Activated B cell treated with CpG ODN at 0.5 μM for 24 hours (primary cell): ENCODE measurements at places on chromosomes 5 and 9. TPM values are rescaled to one million over a fixed set of nuclear protein-coding genes. Genes with fewer than 3 reads are reported as not detected.
A peak's percentile ranks its signal among the peaks of the same experiment; 100 is the strongest.

GRCh38 chr9:128927731-128928411 lies 7.1 kb downstream of the PHYHD1 start:
- peak; percentile 30 for DNase-seq

The HINT1 gene
- 201 and 212 TPM in 2 replicates for total RNA-seq

The GPR151 gene
- not detected in 2 replicates for total RNA-seq

DNA sequence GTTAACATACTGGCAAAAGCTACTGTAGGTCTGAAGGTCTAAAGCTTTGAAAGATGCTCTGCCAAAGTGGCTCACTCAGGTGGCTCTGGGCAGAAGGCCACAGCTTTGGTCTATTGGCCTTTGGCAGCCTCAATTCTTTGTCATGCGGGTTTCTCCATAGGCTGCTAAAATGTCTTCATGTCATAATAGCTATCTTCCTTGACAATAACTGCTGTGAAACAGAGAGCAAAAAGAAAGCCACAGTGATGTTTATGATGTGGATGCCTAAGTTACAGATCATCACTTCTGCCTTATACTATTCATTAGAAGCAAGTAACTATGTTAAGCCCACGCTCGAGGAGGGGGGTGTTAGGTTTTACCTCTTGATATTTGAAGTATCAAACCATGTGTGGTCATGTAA lies 906.1 kb upstream of the CDH9 start:
- DNase-seq = no peak

The PCDHGB4 gene
- 0.91 and 1.2 TPM in 2 replicates for total RNA-seq

The PROB1 gene
- 3.5 and 3.6 TPM in 2 replicates for total RNA-seq

GRCh38 chr9:21023861-21024260 lies 7.6 kb downstream of the HACD4 start:
- DNase-seq = no peak
